ENCODE measurements at places on chromosomes 1 and 21.

DNA sequence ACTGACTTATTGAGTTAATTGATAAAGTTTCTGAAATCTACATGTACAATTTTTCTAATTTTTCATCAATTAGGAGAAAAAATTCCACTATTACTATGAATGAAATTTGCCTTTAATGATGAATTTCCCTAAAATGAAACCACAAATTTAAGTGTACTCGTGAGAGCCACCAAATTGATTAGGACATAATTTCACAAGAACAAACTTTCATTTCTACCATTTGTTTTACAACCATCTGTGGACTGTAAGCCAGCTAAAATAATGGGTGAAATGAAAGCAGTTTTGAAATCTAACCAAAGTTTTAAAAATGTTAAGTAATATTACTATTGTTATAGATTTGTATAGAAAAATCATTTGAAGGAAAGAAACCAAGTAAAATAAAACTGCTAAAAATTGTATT, 41.8 kb downstream of the AGL start:
- DNase-seq, result no peak

- no peak for DNase-seq
Measured at GRCh38 chr1:26469558-26469957, 2.7 kb upstream of the HMGN2 start.

DNA sequence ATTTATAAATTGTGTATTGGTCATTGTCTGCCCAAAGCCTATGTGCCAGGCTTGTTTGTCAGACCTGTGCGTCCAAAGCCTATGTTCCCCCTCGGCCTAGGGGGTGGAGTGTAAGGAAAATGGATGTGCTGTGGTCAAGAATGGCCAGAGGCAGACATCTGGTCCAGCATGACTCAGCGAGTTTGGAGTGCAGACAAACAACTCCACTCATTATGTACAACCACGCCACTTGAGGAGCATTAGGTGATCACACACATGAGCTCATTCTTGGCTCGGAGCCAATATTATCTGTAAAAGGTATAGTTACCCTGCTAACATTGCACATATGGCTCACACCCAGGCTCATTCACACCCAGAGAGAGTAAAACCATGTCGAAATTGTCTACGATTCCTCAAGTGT, 1047.6 kb upstream of the ADGRL4 start:
- DNase-seq, result peak; percentile 82

GRCh38 chr1:235608278-235608677, 41.3 kb downstream of the GNG4 start:
- DNase-seq, result no peak

DNA sequence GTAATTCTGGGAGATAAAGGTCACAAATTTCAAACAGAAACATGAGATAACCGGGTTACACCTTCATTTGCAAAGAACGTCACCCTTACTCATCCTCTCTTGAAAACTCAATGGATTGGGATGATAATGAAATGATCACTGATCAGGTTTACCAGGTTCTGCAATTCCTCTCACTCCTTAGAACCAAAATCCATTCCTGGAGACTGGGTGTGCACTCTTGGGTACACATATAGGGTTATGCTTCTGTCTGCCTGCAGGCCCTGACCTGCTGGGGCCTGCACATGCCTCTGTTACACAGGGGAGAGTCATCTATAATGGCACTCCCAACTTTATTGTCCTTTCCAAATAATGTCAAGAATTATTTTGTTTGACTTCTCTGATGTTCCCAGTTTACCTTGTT, 8.3 kb downstream of the SUSD4 start:
- no peak for DNase-seq

GRCh38 chr1:219265026-219265515, 91.4 kb downstream of the LYPLAL1 start:
- DNase-seq, result no peak

GRCh38 chr1:16405441-16405840, 31.8 kb downstream of the SPATA21 start:
- no peak for DNase-seq

DNA sequence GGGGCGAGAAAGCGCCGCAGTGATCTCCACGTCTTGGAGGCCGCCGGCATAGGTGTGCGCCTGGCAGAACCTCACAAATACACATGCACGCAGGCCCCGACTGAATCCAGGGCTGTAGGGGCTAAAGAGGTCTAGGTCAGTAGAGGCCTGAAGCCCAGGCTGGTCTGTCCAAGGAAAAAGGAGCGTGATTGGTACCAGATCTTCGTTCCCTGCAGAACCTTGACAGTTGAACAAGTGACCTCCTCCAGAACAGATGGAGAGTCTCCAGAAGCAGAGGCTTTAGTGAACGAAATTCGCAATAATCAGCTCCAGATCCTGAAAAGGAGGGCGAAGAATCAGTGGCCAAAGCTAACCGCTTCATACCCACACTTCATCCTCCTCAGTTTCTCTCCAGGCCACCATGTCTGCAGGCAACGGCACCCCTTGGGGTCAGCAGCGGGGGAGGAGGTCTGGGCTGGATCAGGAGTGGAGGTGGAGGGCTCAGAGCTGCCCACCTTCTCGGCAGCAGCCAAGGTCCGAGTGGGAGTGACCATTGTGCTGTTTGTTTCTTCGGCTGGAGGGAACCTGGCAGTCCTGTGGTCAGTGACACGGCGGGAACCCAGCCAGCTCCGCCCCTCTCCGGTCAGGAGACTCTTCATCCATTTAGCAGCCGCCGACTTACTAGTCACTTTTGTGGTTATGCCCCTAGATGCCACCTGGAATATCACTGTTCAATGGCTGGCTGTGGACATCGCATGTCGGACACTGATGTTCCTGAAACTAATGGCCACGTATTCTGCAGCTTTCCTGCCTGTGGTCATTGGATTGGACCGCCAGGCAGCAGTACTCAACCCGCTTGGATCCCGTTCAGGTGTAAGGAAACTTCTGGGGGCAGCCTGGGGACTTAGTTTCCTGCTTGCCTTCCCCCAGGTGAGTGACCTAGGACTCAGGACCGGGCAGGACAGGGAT, 749 bp upstream of the PEX11B start:
- no peak for DNase-seq

- no peak for DNase-seq
Measured at GRCh38 chr1:223845810-223846682, at the start of gene TP53BP2. Gene TP53BP2 (minus strand): TSS chr1:223845947. CDS start chr1:223845680, 267 bp downstream.

- no peak for DNase-seq
Measured at GRCh38 chr1:9324246-9325096, 31.8 kb downstream of the SPSB1 start.

- no peak for DNase-seq
Measured at GRCh38 chr1:57911427-57911826, 487.6 kb upstream of the DAB1 start.

DNA sequence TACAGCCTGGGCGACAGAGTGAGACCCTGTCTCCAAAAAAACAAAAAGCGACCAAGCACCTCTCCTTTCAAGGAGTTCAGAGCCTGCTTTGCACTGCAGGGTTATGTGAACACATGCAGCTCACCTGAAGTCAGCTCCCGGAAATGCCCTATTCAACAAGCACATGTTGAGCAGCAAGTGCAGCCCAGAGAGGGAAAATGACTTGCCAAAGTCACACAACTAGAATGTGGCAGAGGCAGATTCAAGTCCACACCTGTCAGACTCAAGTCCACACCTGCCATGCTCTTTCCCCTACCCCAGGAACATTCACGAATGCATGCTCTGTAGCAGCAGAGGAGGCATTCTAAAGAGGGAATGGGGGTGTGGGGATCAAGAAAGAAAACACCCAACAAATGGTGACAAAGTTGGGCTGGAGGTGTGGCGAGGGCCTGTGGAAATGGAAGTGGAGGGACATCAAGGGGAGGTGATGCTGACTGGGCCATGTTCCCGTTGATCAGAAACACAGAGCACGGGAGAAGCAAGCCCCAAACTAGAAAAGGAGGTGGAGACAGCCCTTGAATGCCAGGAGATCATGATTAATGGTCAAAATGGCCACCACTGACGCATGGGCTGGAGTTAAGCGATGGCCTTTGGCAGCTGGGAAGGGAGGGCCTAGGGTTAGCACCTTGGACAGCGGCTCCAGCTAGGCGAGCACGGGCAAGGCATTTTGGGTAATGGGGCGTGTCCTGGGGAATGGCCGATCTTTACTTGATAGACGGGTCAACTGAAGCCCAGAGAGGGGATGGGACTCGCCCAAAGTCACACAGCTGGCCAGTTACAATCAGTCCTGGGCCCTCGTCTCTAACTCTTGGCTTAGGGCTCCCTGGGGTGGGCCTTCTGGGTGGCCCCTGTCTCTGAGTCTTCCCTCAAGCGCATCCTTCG, 21.5 kb downstream of the RAP1GAP start:
- no peak for DNase-seq

DNA sequence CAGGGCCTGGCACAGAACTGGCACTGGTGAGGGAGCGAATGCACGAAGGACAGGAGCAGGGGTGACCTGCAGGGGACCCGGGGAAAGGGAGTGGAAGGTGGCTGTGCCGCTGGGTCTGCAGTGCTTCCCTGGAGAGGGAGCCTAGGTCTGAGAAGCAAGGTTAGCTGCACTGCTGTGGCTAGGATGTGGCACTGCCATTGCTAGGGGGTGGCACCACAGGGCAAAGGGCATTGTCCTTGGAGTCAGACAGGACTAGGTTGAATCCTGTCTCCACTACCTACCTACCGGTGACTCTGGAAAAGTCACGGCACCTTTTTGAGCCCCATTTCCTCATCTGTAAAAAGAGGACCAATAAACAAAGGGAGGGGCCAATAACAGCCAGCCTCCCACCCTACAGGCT, 28.3 kb downstream of the SLC1A7 start:
- DNase-seq, result no peak

DNA sequence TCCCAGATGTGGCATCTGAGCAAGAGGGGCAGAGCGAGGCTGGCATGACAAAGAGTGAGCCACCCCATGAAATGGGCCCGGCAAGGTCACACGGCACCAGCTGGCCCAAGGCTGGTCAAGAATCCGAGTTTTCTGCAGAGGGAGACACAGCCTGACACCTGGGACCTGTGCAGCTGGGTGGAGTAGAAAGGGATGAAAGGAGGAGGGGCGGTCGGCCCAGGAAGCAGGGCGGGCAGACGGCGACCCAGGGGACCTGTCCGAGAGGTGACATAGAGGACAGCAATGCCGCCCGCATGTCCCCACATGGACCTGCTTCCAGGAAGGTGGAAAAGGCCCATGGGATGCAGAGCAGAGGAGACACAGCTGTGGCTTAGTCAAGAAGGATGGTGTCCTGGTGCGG, 137.7 kb downstream of the PRDM16 start:
- DNase-seq, result no peak

DNA sequence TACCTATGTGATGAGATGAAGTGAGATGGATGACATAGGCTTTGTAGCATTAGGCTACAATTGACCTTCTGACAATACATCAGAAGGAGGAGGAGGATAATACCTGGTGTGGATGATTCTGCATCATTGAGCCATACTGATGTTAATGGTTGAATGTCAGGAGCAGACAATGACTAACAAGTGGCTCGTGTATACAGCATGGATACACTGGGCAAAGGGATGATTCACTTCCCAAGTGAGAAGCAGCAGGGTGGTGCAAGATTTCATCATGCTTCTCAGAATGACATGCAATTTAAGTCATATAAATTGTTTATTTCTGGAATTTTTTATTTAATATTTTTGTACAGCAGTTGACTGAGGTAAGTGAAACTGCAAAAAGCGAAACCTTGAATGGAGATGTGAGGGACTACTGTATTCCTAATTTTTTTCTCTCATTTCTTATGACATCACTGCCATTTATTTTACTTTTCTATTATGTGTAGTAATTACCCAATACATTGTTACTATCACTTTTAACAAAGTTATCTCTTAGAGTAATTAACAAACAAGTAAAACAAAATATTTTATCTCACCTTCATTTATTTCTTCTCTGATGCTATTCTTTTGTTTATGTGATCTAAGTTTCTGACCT, 34.4 kb upstream of the COP1 start:
- DNase-seq, result peak; percentile 20

Measured in non-pigmented ciliary epithelial cell (primary cell).